Suprapubic skin (tissue), 4 donors: ENCODE measurements at places on chromosomes 1 and 21.

DNA sequence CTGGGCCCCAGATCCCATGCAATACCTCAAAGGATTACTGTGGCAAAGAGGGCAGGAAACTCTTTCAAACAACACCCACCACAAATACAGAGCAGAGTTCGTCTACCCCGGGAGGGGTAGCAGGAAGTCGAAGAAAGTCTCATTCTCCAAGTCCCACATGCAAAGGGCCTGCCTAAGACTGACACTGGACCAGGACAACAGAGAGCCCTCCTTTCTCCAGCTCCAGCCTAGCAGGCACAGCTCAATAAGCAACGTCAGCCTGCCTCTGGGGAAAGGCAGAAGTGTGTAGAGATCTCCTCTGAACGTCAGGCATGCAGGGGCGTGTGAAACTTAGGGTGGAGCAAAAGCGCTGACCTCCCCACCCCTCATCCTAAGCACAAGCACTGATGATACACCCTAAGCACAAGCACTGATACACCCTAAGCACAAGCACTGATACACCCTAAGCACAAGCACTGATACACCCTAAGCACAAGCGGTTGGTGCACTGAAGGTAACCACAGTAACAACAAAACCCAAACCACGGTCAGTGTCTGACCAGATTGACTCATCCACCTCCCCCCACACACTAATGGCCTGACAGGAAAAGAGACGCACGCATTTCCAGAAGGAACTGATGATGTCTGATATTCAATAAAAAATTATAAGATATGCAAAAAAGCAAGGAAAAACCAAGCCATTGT is 1.3 kb downstream of the KRTAP12-3 start:
- no peak for DNase-seq
- H3K36me3 ChIP-seq = no peaks in the 10 kb centered on the region
- H3K27ac ChIP-seq = no peak overlapping the region
- H3K27me3 ChIP-seq = peaks cover 20% of the 10 kb centered on the region

DNA sequence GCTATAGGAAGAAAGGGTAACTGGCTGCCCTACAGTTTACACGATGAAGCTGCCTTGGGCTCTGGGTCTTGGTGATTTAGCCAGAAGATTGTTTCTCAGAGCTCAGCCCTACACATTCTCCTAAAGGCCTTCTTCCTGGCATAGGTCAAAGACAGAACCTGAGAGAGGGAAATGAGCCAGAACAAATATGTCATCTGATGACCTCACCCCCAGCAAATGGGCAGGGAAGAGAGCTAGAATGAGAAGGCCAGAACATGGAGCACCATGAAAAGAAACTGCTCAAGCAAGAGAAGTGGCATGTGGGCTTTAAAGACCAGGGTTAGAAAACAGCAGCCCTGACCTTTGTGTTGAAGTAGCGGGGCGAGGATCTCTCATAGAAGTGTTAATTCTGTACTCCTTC is 5.5 kb upstream of the ILDR2 start:
- H3K27me3 ChIP-seq = no peaks in the 10 kb centered on the region
- peaks cover 5% of the 10 kb centered on the region for H3K4me1 ChIP-seq
- H3K27ac ChIP-seq = no peak overlapping the region
- no peaks in the 10 kb centered on the region for H3K36me3 ChIP-seq
- DNase-seq = no peak
- H3K4me3 ChIP-seq = no peak overlapping the region

GRCh38 chr1:153343040-153343681 is 5.5 kb downstream of the PGLYRP4 start:
- DNase-seq = peak; percentile 28
- H3K36me3 ChIP-seq = no peaks in the 10 kb centered on the region
- no peak overlapping the region for H3K4me3 ChIP-seq
- H3K27me3 ChIP-seq = peaks cover 7% of the 10 kb centered on the region
- peaks cover 26% of the 10 kb centered on the region for H3K4me1 ChIP-seq
- peak overlapping the region; percentile 30 for H3K27ac ChIP-seq

GRCh38 chr1:223114871-223115270 is 28.2 kb downstream of the TLR5 start:
- H3K36me3 ChIP-seq = no peaks in the 10 kb centered on the region
- H3K27me3 ChIP-seq = no peaks in the 10 kb centered on the region
- no peak overlapping the region for H3K27ac ChIP-seq
- H3K4me3 ChIP-seq = no peak overlapping the region
- H3K4me1 ChIP-seq = peaks cover 3% of the 10 kb centered on the region
- no peak for DNase-seq

DNA sequence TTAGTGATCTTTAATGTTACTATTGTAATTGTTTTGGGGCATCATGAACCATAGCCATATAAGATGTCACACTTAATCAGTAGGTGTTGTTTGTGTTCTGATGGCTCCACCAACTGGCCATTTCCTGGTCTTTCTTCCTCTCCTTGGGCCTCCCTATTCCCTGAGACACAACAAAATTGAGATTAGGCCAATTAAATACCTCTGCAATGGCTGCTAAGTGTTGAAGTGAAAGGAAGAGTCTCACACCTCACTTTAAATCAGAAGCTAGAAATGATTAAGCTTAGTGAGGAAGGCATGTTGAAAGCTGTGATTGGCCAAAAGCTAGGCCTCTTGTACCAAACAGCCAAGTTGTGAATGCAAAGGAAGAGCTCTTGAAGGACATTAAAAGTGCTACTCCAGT is 30.7 kb downstream of the PPP2R5A start:
- H3K4me1 ChIP-seq = peaks cover 15% of the 10 kb centered on the region
- no peak overlapping the region for H3K4me3 ChIP-seq
- DNase-seq = no peak

DNA sequence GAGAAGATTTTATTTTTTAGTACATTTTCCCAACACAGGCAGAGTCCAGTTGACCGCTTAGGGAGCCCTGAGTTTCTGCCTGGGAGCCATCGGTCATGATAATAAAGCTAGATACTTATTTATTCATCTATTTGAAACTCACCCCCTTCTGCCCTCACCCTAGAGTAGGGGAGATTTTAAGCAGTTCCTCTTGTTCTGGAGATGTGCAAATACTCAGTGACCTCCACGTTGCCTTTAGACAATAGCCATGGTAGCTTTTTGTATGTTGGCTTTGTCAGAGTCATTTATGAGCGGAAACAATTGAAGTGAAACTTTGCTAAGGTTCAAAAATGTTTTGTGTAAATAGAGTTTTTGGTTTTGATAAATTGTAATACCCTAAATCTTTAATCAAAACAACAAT is 45.7 kb upstream of the PLPPR4 start:
- DNase-seq = no peak
- H3K4me3 ChIP-seq = no peak overlapping the region
- no peaks in the 10 kb centered on the region for H3K36me3 ChIP-seq
- H3K27me3 ChIP-seq = no peaks in the 10 kb centered on the region
- no peaks in the 10 kb centered on the region for H3K4me1 ChIP-seq

GRCh38 chr1:91757763-91758460 is 128.0 kb downstream of the TGFBR3 start:
- H3K27ac ChIP-seq = peak overlapping the region; percentile 63
- no peaks in the 10 kb centered on the region for H3K36me3 ChIP-seq
- peaks cover 62% of the 10 kb centered on the region for H3K4me1 ChIP-seq
- H3K27me3 ChIP-seq = no peaks in the 10 kb centered on the region
- H3K4me3 ChIP-seq = no peak overlapping the region

DNA sequence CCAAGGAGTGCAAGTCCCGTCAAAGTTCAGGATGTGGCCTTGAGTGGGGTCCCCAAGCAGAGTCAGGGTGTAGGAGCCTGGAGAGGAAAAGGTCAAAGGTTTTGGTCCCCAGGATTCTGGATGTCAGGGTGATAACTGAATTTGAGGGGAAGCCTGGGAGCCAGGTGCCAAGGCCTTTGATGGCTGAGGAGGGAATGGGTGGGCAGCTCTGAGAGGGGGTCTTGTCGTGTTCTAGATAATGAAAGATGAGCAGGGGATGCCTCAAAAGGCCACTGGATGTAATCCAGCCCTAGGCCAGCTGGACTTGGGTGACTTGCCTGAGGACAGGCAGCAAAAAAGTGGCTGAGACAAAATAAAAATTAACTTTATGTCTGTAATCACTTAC is 27.5 kb upstream of the KCNA2 start:
- peaks cover 20% of the 10 kb centered on the region for H3K4me1 ChIP-seq
- DNase-seq = no peak
- H3K27me3 ChIP-seq = no peaks in the 10 kb centered on the region
- no peak overlapping the region for H3K27ac ChIP-seq
- H3K4me3 ChIP-seq = no peak overlapping the region

DNA sequence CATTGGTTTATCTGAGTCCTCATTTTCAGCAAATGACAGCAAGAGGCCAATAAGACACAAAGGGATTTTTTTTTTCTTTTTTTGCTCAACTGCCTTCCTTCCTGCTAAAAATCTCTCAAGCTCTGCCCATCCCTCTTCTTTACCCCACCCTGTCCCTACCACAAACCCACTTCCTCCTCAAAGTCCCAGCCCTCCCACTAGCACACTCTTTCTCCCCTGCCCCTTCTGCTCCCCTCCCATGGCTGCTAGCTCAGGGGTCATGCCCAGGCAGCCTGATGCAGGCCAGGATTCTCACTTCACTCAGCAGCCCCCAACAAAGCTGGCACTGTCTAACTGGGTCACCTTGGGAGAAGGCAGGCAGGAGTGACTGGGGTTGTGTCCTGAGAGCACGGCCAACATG is 28.8 kb upstream of the PPP2R5A start:
- H3K4me1 ChIP-seq = peaks cover 19% of the 10 kb centered on the region
- no peaks in the 10 kb centered on the region for H3K36me3 ChIP-seq
- no peak for DNase-seq
- no peaks in the 10 kb centered on the region for H3K27me3 ChIP-seq

GRCh38 chr1:171296897-171297296 is 17.1 kb upstream of the FMO4 start:
- H3K4me3 ChIP-seq = no peak overlapping the region
- no peaks in the 10 kb centered on the region for H3K36me3 ChIP-seq
- H3K4me1 ChIP-seq = no peaks in the 10 kb centered on the region
- no peak overlapping the region for H3K27ac ChIP-seq
- no peak for DNase-seq
- H3K27me3 ChIP-seq = no peaks in the 10 kb centered on the region

GRCh38 chr1:207603777-207604176 is 41.2 kb upstream of the CR1L start:
- no peak overlapping the region for H3K27ac ChIP-seq
- no peak overlapping the region for H3K4me3 ChIP-seq

DNA sequence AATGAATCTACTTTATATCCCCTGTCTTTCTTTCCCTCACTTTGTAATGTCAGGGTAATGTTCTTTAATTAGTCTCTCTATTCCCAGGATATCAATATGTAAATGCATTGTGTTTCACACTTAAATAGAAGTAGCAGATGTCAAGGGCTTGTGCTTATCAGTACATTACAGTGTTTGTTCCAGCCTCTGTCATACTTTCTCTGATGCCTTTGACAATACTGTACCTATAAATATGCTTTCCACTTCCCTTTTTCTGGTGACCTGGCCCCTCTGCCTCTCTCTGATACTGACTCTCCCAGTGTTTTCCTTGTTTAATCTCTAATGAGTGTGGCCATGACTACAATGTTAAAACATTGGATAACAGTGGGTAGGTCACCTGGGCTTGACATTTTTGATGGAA is 862.0 kb upstream of the NEGR1 start:
- H3K36me3 ChIP-seq = no peaks in the 10 kb centered on the region
- H3K4me1 ChIP-seq = no peaks in the 10 kb centered on the region
- H3K27me3 ChIP-seq = no peaks in the 10 kb centered on the region
- H3K4me3 ChIP-seq = no peak overlapping the region
- H3K27ac ChIP-seq = no peak overlapping the region

DNA sequence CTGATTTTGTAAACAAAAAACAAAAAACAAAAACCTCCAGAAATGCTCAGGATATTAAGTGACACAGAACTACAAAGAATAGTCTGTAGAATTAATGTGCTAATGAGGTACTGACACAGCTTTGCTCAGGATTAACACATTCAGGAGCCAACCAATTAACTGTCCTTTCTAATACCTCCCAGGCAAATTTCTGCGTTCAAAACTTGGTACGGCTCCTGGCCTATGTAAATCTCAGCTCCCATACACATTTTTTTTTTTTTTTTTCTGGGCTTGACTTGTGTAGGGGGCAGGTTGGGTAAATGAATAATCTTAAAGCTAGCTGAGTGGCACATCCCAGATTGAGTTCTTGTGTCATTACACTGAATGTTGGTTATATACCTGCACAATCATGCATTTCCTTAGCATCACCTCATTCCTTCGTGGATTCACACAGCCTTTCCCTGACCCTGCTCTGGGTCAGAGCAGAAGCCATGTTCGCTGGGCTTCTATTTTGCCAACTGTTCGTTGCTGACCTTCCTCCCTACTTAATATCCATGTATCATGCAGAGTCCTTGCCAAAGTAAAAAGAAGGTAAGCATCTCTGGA is 12.6 kb upstream of the IER5 start:
- H3K27ac ChIP-seq = no peak overlapping the region
- H3K27me3 ChIP-seq = no peaks in the 10 kb centered on the region
- peaks cover 2% of the 10 kb centered on the region for H3K4me1 ChIP-seq

GRCh38 chr1:185488808-185489207 is 171.8 kb upstream of the IVNS1ABP start:
- H3K36me3 ChIP-seq = no peaks in the 10 kb centered on the region
- peak overlapping the region; percentile 69 for H3K27ac ChIP-seq

GRCh38 chr1:176884911-176885310 is 279.6 kb downstream of the ASTN1 start:
- H3K27me3 ChIP-seq = no peaks in the 10 kb centered on the region
- H3K36me3 ChIP-seq = no peaks in the 10 kb centered on the region
- H3K4me3 ChIP-seq = no peak overlapping the region
- peaks cover 11% of the 10 kb centered on the region for H3K4me1 ChIP-seq

DNA sequence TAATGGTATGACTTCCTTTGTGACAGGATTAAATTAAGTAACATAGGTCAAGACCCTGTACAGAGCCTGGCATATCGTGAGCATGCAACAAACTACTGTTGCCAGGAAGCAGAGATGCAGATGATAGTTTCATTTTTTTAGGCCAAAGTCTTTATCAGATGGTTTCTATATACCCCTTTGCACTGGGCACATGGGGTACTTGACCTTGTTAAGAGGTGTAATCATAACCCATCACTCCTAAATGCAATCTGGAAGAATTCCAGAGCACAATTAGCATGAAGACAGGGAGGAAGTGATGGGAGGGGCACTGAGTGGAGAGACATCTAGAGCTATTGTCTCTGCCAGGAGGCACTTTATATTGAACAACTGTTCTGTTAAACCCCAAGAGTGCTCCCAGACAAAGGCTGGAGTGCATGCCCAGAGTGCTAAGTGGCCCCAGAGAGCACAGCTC is 22.1 kb downstream of the ZBTB17 start:
- no peaks in the 10 kb centered on the region for H3K27me3 ChIP-seq
- H3K4me1 ChIP-seq = peaks cover 72% of the 10 kb centered on the region

- H3K27me3 ChIP-seq = no peaks in the 10 kb centered on the region
- no peak overlapping the region for H3K4me3 ChIP-seq
- no peaks in the 10 kb centered on the region for H3K4me1 ChIP-seq
- H3K36me3 ChIP-seq = no peaks in the 10 kb centered on the region
These were observed 21.6 kb upstream of the SSX2IP start for GRCh38 chr1:84711869-84712268.

DNA sequence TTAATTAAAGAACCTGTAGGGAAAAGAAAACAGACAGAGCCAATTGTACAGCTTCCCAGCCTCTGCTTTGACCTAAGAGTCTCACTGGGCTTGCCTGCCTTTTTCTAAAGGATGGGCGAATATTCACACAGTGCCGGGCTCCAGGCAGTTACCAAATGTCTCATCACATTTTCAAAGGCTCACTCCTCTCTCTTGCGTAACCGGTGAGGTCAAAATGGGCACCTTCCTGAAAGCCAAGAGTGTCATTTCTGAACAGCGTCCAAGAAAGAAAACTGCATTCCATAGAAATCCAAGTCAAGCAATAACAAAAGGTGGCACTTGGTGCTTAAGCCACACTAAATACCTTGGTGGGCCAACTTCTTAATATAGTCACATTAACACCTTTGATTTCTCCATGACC is 710 bp upstream of the PALMD start:
- H3K36me3 ChIP-seq = no peaks in the 10 kb centered on the region
- peak overlapping the region; percentile 93 for H3K27ac ChIP-seq
